ENCODE measurements at places on chromosomes 12 and 14.

- DNase-seq, result no peak
Observed at GRCh38 chr14:63398952-63399351, 80.2 kb upstream of the GPHB5 start.

DNA sequence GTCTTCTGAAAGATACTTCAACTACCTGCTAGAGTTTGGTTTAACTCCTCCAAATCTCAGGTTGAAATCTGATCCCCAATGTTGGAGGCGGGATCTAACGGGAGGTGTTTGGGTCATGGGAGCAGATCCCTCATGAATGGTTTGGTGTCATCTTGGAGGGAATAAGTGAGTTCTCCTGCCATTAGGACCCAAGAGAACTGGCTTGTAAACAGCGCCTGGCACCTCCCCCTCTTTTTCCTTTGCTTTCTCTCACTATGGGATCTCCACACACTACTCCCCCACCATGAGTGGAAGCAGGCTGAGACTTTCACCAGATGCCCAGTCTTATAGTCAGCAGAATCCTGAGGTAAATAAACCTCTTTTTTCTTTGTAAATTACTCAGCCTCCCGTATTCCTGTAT lies 2.5 kb downstream of the CNIH1 start:
- no peak for DNase-seq

DNA sequence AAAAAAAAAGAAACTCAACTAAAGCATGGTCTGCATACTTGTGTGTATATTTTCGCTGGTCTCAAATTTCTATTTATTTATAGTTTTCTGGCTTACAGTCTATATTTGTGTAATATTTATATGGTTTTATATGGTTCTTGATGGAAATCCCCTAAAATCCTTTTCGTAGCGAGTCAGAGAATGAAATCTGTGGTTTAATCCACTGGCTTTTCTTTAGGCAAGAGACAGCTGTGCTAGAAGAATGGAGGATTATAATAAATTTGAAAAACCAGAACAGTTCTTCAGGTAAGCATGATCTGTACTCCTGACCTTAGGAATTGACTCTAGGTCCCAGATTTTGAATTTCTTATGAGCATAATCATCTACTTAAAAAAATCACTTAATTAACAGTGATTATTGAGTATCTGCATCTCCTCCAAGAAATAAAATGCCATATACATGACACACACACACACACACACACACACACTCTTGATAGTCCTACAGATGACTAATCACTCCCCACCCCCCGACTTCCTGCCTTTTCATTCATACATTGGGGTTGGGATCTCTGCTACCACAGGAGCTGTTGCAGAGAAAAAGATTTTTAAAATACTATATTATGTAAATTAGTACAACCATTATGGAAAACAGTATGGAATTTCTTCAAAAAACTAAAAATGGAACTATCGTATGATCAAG lies 113.4 kb downstream of the CRADD start:
- DNase-seq, result no peak

DNA sequence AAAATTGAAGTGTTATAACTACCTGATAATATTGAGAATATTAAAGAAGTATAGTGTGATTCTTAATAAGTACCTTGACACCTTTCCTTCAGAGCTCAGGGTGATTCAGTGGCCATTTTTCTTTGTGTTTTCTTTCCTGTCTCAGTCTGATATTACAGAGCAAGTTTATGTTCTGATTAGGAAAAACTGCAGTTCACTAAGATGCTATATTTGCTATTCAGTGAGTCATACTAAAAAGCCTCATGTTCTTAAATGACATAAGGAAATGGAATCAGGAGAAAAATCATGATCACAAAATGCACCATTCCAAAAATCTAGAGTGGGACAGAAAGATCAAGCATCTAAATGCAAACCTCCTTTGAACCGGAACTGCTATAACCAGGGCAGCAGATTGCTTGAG lies 390.6 kb upstream of the ATP2B1 start:
- no peak for DNase-seq

DNA sequence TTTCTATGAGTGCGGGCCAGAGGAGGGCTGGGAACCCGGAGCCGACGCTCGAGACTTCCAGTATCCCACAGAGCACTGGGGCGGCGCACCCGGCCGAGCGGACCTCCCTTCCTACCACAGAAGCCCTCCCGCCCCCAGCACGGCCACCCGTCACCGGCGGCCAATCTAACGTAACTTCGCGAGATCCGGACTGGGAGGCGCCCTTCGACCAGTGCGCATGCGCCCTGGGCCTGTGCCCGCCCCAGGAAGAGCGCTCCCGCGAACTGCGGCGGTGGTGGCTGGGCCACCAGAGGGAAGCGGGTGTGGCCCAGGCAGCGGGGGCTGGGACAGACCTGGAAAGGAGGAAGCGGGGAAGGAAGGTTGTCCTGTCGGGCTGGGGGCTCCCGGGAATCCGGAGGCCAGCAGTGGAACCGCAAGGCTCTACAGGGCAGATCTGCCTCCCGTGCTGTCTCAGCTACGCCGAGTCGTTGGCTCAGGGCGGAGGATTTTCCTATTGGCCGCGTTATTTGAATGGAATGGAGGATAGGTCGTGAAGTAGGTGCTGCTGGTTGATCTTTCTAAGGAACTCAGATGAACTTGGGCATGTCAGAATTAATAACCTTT lies at the start of gene PPP1R12A:
TSS of gene PPP1R12A (minus strand) at position 77 of the 603 bp plus-strand sequence. CDS start 166 bp downstream, outside the sequence.
- peak; percentile 88 for DNase-seq

- DNase-seq, result no peak
Observed at GRCh38 chr12:64707362-64707761, 51.8 kb downstream of the GNS start.

DNA sequence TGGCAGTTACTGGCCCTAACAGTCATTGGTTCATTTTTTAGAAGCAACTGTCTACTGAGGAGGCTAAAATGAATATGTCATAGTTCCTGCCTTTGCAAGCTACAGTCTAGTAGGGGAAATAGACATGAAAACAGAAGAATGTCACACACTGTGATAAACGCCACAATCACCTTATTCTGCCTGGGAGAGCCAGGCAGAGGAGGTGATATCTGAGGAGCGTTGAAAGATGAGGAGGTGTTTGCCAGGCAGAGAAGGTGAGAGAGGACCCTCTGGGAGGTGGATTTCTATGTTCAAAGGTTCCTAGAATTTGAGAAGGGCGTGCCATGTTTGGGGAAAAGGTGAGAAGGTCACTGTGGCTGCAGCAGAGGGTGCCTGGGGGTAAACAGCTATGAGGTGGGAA lies 185.7 kb downstream of the PAX9 start:
- no peak for DNase-seq

- no peak for DNase-seq
Observed at GRCh38 chr14:101400830-101401229, 160.5 kb upstream of the DIO3 start.

GRCh38 chr14:52222901-52223300 lies 44.6 kb upstream of the PTGDR start:
- DNase-seq, result no peak

GRCh38 chr14:88835661-88836060 lies 11.2 kb downstream of the TTC8 start:
- DNase-seq, result no peak

DNA sequence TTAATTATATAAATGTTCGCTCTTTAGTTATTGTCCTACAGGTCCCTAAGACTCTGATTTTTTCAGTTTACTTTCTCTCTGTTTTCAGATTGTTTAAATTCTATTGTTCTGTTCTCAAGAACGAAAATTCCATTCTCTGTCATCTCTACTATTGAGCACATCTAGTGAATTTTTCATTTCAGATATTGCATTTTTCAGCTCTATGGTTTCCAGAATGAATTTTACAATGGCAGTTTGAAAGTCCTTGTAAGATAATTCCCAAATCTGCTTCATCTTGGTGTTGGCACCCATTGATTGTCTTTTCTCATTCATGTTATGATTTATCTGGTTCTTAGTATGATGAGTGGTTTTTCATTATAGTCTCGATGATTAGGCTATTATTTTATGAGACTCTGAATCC lies 519.6 kb upstream of the LRFN5 start:
- no peak for DNase-seq

GRCh38 chr12:48925304-48926011 lies at the start of gene FKBP11:
Gene FKBP11, minus strand, starts transcription at chr12:48925492. Its CDS starts 64 bp downstream, at chr12:48925428.
- DNase-seq, result peak; percentile 82

DNA sequence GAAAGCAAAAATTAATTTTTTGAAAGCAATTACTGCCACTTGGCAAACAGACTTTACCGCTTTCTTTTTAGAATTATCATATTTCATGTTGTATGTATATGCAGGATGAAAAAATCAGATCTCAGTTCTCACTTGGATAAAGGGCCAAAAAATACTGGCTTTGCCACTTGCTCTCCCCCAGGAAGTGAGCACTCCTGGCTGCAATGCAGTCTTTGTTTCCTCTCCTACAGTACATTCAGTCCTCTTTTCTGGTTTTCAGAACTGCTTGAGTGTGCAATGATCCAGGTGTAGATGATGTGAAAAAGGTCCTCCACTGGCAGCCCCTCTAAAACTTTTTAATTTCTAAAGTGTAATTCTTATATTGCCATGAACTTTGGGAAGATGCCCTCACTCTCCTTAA lies 183.4 kb downstream of the SLC25A21 start:
- DNase-seq, result no peak

DNA sequence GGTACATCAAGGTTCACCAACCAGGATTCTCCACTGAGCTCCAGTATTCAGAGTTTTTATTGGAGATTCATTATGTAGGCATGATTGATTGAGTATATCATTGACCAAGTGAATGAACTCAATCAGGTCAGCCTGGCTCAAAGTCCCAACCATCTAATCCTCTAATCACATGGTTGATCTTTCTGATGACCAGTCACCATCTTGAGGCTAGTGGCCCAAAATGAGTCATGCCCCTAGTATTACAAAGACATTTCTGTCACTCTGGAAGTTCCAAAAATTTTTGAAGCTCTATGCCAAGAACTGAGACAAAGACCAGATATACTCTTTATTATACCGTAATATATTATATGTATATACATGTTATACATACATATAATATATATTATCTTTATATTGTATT lies 75.9 kb upstream of the ATF7IP start:
- no peak for DNase-seq

- peak; percentile 37 for DNase-seq
Observed at GRCh38 chr12:52213564-52214420, 19.3 kb upstream of the KRT7 start.

DNA sequence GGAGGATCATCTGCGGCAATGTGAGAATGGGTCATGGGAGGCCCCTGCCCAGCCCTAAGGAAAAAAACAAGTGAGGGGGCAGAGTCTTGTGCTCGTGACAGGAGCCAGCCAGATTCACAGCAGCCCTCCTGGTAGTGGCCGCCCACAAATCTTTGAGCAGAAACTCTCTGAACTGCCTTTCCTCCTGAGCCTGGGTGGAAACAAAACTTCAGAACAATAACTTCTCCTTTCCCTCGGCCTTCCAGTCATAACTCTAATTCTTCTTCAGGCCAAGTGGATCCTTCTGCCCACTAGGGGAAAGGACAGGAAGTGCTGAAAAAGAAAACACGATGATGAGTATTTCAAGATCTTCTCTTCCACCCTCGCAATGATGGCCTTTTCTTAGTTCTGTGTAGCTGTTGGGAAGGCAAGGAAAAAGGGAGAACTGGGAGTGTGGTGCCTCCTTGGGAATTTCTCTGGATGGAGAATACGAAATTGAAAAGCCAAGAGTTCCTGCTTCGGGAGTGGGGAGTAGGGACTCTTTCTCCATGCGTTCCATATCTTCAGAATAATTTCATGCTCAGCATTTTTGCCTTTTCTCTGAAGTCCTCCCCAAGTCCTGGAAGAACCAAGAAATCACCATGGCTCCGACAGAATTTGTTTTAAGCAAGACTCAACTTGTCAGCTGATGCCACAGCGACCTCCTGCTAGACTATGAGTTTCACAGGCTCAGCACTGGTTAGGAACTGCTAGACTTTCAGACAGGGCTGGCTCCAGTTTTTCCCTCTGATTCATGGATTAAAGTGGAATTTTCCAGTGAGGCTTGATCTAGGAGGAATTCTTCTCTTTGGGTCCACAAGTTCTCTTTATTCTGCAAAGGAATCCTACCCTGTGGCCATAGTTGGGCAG lies 188.9 kb downstream of the CAND1 start:
- no peak for DNase-seq

GRCh38 chr14:60819575-60819974 lies 85.0 kb downstream of the MNAT1 start:
- DNase-seq, result no peak

DNA sequence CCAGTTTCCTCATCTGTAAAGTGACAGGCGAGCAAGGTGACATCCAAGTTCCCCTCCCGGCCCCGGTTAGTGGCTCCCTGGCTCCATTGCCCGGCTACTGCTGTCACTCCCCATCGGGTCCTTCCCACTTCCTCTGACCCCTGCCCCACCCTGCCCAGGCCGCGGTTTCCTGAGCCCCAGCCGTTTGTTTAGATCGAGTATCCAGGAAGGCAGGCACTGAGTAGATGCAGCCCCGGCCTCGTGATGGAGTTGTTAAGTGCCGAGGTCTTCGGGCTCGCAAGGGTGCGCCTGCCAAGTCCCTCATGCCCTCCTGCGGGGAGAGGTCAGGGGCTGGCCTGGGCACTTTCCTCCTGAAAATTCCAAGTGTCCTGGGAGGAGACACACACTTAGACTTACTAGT lies 55.4 kb downstream of the TEAD4 start:
- no peak for DNase-seq

DNA sequence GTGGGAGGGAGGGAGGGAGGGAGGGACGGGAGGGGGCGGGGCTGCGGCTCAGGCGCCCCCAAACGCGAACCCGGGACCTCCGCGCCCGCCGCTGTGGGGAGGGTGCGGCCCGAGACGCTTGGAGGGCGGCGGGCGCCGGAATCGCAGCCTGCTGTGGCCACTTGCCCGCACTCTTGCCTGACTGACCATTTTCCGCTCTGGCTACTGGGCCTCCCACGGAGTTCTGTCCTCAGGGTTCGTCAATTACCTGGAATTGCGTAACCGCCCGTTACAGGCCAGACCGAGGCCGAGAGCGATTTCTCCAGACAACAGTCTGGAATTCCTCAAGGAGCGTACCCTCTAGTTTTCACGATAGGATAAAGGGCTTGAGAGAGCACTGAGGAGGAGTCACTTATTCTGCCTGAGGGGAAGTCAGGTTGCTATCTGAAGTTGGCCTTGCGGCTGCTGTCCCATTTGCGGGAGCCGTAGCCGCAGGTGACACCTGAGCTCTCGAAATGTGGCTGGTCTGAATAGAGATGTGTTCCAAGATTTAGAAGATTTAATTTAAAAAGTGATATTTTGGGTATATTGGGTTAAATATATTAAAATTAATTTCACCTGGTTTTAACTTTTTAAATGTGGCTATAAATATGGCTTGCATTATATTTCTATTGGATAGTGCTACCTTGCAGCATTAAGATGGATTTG lies 446 bp upstream of the ZNF641 start:
- DNase-seq, result no peak

DNA sequence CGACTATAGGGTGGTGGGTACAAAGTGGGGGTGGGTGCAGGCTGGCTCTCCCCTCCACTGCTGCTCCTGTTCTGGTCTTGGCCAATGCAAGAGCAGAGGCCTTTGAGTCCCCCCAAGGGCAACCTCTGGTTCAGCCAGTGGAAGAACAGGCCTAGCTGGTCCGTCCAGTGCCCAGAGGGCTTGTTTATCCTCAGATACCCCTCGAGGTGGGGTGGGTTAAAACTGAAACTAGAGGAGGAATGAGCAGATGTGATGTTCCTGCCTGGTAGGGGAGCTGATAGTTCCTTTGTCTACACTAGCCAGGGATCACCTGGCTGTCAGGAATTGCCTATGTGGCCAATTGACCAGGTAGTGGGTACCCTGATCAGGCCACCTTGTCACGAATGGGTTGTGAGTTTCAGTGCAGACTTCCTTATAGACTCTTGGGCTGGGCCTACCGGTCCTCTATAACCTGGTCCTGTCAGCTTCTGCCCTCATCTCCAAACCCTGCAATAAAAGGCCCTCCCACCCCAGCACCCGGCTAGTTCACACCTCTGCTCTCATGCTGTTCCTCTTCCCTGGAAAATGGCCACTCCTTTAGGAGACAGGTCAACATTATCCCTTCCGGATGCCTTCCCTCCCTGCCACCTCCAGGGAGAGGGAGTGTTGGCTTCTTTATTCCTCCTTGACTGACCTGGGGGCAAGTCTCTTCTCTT lies 10.7 kb upstream of the HSP90AA1 start:
- no peak for DNase-seq

Data from central memory CD8-positive, alpha-beta T cell (primary cell).